Stimulated activated CD8-positive, alpha-beta memory T cell treated with anti-CD3 and anti-CD28 coated beads, Interleukin-2, amount 100 ng/mL, for 48 hours (primary cell): ENCODE measurements at places on chromosomes 4 and X.

GRCh38 chr4:121676345-121677075, 20.3 kb downstream of the ANXA5 start:
- DNase-seq = no peak

GRCh38 chr4:10115271-10115796, 1.3 kb downstream of the WDR1 start:
- no peak for DNase-seq

GRCh38 chrX:103831342-103831802, 685 bp downstream of the RAB9B start:
- peak; percentile 49 for DNase-seq

GRCh38 chrX:4638036-4638435, 924.6 kb upstream of the PRKX start:
- DNase-seq = no peak

DNA sequence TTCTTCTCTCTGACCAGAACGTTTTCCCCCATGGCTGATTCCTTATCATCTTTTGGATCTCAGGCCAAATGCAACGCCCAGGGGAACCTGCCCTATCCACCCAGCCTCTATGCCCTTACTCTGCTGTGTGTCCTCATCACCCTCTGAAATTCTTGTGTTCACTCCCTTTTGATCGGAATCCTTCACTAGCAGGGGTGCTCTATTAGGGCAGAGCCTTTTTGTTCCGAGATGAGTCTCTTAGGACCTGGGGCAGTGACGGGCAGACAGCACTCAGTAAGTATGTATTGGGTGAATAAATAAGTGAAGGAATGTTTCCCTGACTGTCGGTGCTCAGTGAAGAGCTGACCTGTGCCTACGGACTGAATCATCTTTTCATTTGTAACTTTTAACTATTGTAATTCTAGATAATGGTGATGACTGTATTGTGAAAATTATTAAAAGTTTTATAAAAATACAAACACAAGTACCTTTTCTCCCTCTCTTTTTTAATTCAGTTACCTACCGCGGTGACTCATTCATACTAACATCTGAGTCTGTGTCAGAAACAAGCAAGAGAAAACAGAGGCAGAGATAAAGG, 4.8 kb upstream of the TENM3 start:
- no peak for DNase-seq

DNA sequence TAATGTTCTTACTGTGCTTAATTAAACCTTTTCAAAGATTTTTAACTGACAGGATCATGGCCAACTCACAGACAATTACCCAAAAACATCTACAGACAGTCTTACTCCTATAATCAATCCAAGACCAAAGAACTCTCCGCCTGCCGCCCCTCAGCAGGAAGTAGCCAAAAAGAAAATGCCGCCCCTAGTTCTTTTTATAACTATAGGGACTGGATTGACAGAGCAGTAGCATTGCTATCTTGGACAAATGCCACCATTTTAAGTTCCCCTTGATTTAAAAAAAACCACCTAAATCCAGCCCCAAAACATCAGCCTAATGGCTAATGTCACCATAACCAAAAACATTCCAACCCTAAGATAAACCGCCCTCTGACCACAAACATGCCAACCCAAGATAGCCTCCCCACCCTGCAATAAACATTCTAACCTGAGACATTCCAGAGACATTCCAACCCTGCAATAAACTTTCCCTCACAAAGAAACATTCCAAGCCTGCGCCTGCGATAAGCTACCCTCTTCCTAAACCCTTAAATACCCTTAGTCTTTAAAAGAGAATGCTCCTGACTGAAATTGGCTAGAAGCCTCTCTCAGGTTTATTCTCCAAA, 77.0 kb downstream of the COQ2 start:
- DNase-seq = no peak

DNA sequence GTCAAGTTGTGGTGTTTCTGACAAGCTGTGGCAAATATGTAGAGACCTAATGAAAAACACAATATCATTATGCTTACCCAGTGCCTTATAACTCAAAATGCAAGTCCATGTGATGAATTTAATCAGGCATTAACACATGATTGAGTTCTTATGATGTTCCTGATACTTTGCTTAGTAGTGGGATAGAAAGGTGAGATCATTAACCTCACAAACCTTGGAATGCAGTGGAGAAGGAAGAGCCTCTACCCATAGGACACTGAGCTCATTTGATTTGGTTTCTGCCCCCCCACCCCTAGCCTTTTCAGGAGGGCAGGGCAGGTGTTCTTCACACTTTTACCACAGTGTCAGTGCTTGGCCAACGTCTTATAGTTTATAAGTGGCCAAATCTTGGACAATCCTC, 683.6 kb upstream of the CPEB2 start:
- no peak for DNase-seq

GRCh38 chr4:112766422-112766821, 129.5 kb downstream of the LARP7 start:
- DNase-seq = no peak

DNA sequence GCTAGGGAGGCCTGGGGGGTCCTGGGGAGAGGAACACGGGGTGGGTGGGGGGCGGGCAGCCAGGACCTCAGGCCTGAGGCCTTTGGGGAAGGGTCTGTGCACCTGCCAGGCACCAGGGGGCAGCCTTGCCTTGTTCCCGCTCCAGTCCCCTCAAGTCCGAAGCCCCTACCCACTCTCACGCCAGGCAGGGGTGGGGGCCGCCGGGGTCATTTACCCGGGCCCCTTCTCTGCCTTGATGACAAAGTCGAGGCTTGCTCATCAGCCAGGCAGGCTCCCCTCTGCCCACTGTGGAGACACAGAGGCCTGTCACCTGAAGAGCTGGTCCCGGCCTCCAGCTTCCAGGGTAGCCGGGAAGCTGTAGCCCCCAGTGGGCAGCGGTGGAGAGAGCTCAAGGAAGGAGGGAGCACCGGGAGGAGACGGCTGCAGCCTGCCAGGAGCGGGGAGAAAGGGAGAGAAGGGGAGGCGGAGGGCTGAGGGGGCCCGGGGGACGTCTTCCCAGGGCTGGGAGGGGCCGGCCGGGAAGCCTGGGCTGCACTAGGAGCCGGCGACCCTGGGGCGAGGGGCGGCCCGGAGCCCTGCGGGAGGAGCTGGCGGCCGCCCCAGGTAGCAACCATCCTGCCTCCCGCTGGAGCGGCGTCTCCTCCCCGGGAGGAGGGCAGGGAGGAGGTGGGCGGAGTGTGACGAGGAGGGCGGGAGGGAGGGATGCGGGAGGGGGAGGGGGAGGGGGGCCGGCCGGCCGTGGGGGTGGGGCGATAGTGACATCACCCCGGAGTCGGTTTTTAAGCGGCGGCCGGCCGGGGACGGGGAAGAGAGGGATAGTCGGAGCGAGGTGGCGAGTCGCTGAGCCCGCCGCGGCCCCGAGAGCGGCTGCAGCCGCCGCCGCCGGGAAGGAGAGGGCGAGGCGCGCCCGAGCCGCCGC, at the start of gene SLC6A8:
Gene SLC6A8, plus strand, starts transcription at position 806 of the 919 bp plus-strand sequence. CDS start 649 bp downstream, outside the sequence.
- no peak for DNase-seq
